Tibial nerve (tissue), 4 donors: ENCODE measurements at places on chromosomes 3 and 15. TPM values are rescaled to one million over a fixed set of nuclear protein-coding genes. Genes with fewer than 3 reads are reported as not detected.

GRCh38 chr3:126550488-126551051 is 8.2 kb downstream of the C3orf22 start:
- H3K27me3 ChIP-seq = no peaks in the 10 kb centered on the region
- no peaks in the 10 kb centered on the region for H3K4me1 ChIP-seq
- no peak overlapping the region for H3K27ac ChIP-seq

DNA sequence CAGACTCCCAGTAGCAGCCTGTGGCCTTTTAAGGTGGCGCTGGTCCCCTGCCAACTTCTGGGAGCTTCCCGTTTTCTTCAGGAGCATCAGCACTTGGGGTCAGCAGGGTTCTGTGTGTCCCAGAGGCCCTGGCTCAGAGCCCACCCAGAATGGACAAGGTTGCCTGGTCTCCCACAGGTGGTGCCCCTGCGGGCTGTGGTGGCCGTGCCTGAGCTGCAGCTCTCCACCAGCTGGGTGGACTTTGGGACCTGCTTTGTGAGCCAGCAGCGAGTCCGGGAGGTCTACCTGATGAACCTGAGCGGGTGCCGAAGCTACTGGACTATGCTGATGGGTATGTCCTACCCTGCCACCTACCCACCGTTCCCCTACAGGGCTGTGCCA is 15.5 kb downstream of the ACAA1 start:
- H3K4me3 ChIP-seq = no peak overlapping the region
- H3K27me3 ChIP-seq = no peaks in the 10 kb centered on the region
- H3K4me1 ChIP-seq = no peaks in the 10 kb centered on the region
- no peak overlapping the region for H3K27ac ChIP-seq
- peaks cover 17% of the 10 kb centered on the region for H3K36me3 ChIP-seq

GRCh38 chr3:151306168-151306810 is 10.3 kb downstream of the GPR87 start:
- no peaks in the 10 kb centered on the region for H3K27me3 ChIP-seq
- no peaks in the 10 kb centered on the region for H3K36me3 ChIP-seq
- H3K27ac ChIP-seq = no peak overlapping the region
- no peak overlapping the region for H3K4me3 ChIP-seq

GRCh38 chr3:112425858-112426750 is 73.2 kb downstream of the BTLA start:
- no peak overlapping the region for H3K4me3 ChIP-seq
- H3K27me3 ChIP-seq = no peaks in the 10 kb centered on the region
- no peaks in the 10 kb centered on the region for H3K4me1 ChIP-seq
- no peaks in the 10 kb centered on the region for H3K36me3 ChIP-seq
- no peak for DNase-seq
- H3K27ac ChIP-seq = no peak overlapping the region

- no peaks in the 10 kb centered on the region for H3K4me1 ChIP-seq
- H3K36me3 ChIP-seq = no peaks in the 10 kb centered on the region
- no peak overlapping the region for H3K27ac ChIP-seq
These were observed 168.8 kb upstream of the TOPAZ1 start for GRCh38 chr3:44072601-44073540.

DNA sequence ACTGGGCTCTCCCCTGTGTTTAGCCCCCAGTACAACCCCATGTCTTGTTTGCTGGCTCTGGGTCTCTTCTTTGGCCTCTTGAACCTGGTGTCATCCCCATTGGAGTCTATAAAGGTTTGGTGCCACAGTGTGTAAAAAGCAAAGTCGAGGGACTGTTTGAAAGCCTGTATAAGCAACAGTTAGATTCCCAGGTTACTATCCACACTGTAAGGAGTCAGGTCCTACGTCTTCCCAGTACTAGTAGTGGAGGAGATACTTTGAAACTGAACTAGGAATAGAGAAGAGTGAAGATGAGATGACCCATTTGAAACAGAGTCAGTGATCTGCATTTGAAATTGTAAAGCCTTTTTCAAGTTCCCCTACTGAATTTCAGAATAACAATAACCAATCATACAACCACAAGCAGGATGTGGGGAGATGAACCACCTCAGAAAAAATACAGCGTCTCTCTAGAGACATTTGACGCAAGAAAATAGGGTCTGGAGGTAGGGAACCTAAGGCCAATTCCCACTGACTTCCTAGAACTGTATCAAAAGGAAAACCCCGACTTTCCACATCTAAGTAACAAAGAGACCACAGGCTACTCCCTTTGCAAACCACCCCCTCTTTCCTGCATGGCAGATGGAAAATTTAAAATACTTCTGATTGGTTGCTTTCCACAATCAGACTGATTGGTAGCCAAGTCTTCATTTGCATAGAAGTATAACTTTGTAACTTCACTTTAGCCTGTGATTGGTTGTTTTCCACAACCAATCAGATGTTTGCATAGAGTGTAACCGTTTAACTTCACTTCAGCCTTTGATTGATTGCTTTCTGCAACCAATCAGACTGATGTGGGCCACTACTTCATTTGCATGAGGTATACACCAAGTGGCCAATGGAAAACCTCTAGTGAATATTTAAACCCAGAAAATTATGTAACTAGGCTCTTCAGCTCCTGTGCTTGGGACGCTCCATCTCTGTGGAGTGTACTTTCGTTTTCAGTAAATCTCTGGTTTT is 49.9 kb upstream of the NEDD4 start:
- no peak overlapping the region for H3K27ac ChIP-seq
- H3K4me1 ChIP-seq = peaks cover 3% of the 10 kb centered on the region
- H3K36me3 ChIP-seq = no peaks in the 10 kb centered on the region
- no peak for DNase-seq
- no peak overlapping the region for H3K4me3 ChIP-seq

GRCh38 chr15:33243393-33243792 is 48.9 kb upstream of the FMN1 start:
- no peak overlapping the region for H3K4me3 ChIP-seq
- H3K27ac ChIP-seq = no peak overlapping the region
- no peaks in the 10 kb centered on the region for H3K36me3 ChIP-seq
- H3K27me3 ChIP-seq = no peaks in the 10 kb centered on the region

GRCh38 chr3:2851835-2852234 is 258.3 kb downstream of the IL5RA start:
- H3K27ac ChIP-seq = peak overlapping the region; percentile 73
- peaks cover 19% of the 10 kb centered on the region for H3K4me1 ChIP-seq
- H3K36me3 ChIP-seq = no peaks in the 10 kb centered on the region
- no peak overlapping the region for H3K4me3 ChIP-seq

DNA sequence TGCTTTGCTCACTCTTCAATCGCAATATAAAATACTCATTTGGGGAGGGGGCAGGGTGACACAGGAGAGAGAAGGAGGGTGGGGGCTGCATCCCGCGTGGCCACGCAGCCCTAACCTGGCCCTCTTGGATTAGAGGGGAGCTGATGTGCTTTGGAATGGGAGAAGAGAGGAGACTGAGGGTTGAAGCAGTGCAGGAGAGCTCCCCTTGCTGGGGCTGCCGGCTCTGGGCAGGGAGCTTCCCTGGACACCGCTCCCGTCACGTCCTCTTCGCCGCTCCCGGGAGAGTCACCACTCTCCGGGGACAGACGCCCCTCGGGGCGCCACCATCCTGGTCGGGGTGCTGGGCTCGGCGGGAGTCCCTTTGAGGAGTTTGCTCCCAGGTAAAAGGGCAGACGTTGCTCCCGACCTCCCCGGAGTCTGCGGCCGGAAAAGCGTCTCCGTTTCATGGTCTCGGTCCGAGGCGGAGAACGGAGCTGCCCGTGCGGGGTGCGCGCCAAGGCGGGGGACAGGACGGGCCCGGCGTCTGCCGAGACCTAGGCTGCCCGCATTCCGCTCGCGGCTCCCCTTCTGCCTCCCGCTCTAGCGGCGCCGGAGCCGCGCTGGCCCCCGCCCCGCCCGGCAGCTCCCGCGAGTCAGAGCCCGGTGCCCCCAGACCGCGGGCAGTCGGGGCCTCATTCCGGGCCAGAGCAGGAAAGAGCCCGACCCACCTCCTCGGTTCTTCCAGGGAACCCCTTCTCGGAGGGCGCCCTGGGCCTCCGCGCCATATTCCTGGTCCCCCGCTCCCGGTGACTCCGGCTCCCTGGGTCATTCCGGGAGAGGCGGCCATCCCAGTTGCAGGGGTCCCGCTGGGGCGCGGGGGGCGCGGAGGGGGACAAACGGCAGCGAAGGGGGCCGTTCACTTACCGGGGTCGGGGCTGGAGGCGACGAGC is 603 bp downstream of the SLC7A14 start:
- H3K27me3 ChIP-seq = peaks cover 47% of the 10 kb centered on the region
- no peak for DNase-seq
- H3K4me1 ChIP-seq = peaks cover 14% of the 10 kb centered on the region
- H3K27ac ChIP-seq = no peak overlapping the region
- H3K4me3 ChIP-seq = peak overlapping the region; percentile 24

DNA sequence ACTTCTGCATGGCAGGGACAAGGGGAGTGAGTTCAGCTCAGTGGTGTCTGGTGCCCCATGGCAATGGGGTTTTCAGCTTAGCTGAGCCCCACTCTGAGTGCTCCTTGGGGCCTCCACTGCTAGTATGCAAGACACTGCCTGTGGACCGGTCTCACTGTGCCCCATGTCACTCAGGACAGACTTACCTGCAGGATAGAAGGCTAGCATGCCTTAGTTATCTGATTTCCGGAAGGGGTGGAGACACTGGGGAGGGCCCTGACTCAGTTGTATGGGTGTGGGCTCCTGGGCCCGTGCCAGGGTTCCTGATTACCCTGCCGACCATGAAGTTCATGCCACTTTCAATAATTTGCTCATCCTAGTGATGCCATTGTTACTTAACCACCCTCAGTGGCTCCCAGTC is 4.3 kb upstream of the SLC6A20 start:
- no peak for DNase-seq
- peaks cover 48% of the 10 kb centered on the region for H3K27me3 ChIP-seq
- H3K36me3 ChIP-seq = no peaks in the 10 kb centered on the region
- no peak overlapping the region for H3K4me3 ChIP-seq

COL8A1 gene
- 217 TPM for total RNA-seq

RTP1 gene
- not detected for total RNA-seq

P2RY14 gene
- total RNA-seq = 9.4 TPM

EFCC1 gene
- 0.22 TPM for total RNA-seq

RASGRP1 gene
- 2.1 TPM for total RNA-seq

ITPR1 gene
- total RNA-seq = 71.2 TPM

TRPM1 gene
- total RNA-seq = not detected

FANCD2OS gene
- total RNA-seq = not detected

ARHGAP11A gene
- total RNA-seq = 1.0 TPM

CLDN16 gene
- 0.44 TPM for total RNA-seq
